NCI-H2171 (cell line): ENCODE measurements at places on chromosomes 1 and 21.

DNA sequence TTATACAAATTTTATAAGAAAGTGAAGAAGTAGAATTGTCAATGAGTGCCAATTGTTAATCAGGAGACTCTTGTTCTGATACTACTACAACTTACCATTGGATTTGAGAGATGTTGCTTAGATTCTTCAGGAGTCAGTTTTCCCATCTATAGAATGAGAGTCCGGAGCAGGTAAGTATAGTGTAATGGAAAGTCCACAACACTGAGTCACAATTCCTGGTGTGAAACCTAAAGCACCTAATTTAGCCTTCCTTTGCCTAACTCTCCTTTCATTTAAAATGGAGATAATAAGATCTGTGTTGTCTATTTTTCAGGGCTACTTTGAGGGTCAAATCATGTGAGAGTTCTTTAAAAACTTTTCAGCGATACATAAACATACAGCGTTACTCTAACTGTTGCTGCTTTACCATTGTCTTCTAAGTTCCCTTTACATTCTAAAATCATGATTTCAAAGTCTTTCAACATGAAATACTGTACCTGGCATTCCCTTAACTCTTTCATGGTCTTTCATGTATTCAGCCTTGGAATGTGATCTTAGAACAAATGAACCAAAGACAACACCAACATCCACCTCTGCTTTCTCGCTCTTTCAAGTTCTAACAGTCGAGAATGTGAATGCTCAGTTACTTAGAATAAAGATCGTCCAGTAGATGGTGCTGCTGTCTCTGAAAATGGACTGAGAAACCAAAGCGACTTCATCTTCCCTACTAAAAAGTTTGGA lies 90.9 kb downstream of the SLC30A10 start:
- peak; percentile 25 for DNase-seq

DNA sequence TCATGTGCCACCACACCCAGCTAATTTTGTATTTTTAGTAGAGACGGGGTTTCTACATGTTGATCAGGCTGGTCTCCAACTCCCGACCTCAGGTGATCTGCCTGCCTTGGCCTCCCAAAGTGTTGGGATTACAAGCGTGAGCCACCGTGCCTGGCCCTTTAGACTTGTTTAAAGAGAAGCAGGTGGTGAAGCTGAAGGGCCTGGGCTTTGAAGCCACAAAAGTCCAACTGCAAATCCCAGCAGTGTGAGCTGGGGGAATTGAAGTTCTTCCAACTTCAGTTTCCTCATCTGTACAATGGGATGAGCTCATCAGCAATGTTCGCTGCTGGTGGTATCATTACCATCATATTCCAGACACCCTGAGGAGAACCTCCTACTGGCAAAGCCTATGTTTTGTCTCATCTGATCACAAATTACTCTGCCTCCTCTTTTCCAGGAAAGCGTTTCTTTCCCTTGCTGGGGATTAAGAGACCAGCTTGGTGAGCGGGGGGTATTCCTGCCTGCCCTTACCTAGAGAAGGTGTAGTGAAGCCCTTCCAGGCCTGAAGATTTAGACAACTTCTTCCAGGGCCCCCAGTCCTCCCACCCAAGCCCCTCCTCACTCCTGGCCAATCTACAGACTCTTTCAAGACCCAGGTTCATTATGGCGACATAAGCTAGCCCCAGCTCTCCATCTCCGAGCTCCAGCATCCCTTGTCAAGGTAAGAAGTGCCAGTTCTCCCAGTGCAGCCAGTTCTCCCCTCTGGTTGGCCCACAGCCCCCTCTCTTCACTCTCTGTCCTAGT lies 2.4 kb upstream of the SHISA4 start:
- DNase-seq: no peak

DNA sequence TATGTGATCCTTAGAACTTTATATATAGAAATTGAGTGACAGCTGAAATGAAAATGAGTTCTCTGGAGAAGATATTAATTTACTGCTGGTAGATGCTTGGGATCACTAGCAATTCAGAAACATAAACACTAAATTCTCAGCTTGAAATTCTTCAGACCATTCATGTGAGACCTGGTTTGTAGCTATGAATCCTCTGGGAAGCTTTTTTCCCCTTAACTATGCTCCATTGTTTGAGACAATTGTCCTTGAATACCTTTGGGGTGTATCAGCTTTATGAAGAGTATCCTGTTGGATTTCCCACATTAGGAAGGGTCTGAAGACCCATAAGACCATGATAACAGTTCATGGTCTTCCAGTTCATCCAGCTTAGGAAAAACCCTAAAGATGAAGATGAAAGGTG lies 4.6 kb upstream of the DENND1B start:
- DNase-seq: no peak

DNA sequence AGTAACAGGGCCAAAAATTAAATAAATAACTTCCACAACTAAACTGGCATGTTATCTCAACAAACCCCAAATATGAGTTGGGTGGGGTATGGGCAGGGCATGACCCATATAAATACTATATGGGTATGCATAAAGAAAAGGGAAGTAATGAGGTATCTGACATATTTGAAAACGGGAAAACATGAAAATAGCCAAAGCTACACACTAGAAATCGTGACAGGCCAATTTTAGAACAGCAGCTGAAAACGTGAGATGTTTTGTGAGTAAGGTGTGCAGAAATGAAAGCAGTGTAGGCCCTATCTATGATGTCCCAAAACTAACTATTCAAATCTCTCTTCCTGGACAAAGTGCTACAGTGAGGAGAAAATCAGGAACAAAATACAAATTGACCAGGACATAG lies 537.9 kb upstream of the NR5A2 start:
- DNase-seq: no peak

- peak; percentile 93 for DNase-seq
Observed at GRCh38 chr1:197146101-197147095, at the start of gene ASPM. Gene ASPM, minus strand, starts transcription at chr1:197146669. Its CDS starts 232 bp downstream, at chr1:197146437.

DNA sequence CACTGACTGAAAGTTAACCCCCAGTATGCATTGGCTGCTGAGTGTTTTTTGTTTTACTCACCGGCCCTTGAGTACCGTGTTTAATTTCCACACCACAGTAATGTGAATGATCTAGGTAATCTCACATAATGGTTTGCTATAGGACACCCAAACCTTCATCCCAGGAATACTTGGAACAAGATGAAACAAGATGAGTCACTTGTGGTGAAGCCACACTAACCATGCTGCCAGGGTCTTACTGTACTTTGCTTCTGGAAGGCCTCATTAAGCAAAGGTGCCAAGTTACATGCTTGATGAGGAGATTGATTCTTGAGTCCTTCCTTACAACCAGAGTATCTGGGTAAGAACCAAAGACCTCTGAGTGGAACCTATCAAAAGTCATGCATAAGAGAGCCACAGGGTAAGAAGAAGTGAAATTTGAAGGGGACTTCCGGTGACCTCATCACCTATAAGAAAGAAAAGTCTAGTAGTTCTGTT lies 163.3 kb downstream of the NRIP1 start:
- no peak for DNase-seq

DNA sequence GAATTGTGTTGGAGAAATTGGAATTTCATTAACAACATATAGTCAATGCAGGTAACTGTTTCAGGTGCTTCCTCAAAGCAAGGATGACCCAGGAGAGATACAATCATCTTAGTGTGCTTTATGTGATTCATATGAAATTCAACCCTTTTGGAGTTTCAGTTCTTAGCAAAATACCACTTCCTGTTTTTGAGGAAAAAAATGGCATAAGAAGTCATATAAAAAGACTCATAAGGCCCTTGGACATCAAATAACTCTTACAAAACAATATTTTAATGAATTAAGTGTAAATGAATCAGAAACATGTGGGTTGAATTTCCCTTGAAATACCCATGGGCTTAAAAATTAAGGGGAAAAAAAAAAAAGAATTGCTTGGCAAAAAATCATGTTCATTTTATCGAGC lies 926.6 kb downstream of the LTN1 start:
- DNase-seq: no peak

GRCh38 chr1:175071276-175071943 lies 3.8 kb downstream of the TNN start:
- DNase-seq: no peak

DNA sequence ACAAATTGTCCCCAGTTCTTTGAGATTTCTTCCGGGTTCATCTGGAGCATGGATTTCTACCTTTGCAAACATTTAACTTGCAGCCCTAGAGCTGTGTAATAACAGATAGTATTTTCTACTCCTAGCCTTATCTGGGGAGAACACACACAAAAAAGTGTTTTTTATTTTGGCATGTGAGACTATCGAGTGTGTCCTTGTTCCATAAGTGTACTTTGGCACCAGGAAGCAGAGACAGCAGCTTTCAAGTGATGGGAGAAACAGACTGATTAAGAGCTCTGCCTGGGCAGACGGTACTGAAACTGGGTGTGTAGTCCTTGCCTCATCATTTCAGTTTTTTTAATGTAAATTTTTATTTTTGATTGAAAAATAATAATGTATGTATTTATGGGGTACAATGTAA lies 297.4 kb downstream of the ST6GALNAC3 start:
- DNase-seq: no peak

DNA sequence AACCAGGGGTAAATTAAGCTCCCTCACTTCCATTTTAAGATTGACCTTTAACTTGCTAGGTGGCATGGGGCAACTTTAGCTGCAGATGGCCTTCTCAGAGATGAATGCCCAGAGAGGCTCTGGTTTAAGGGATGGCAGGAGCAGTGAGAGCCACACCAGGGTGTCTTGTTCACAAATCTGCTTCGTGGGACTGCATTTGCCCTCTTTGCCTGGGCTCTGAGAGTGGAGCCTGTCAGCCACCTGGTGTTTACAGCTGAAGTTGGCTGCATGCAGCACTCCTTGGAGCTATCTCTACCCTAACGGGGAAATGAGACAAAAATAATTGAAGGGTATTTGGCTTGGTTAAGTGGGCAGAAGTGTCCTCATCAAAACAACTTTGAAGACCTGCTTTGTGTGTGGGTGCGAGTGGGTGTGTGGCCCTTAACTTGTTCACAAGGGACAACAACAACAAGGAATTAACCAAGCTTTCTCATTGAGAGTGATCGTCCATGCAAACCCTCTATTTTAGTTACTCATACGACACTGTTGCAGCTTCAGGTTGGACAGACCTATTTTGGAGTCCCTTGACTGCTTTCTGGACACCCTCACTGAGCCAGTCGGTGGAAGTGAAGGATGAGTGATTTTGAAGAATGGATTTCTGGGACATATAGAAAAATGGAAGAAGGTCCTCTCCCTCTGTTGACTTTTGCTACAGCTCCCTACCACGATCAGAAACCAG lies 29.8 kb downstream of the PGM1 start:
- DNase-seq: peak; percentile 36

DNA sequence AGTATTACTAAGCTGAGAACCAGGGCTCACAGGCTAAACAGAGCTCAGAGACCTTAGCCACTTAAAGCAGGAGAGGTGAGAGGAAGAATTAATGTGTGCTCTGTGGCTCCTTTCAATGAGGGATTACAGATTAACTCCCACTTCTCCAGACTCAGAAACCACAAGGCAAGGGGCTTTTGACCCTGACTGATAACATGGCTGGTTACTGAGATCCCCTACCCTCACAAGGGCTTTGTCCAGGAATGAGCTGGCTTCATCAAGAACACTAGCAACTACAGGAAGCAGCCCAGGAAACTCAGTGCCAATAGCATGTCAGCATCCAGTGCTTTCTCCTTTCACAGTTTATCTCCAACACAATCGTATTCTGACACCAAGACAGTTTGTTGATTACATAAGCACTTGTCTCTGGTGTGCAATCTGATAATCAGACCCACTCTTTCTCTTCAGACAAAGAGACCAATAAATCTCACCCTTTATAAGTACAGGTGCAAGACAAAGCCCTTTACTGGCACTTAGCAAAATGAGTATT lies 38.8 kb downstream of the ERI3 start:
- DNase-seq: no peak
